ENCODE measurements at places on chromosomes 3 and 15. TPM values are rescaled to one million over a fixed set of nuclear protein-coding genes. Genes with fewer than 3 reads are reported as not detected.

ZMYND10 gene
- total RNA-seq = 5.4 TPM

ZPLD1 gene
- total RNA-seq = 0.54 TPM

CNTN6 gene
- 24.1 TPM for total RNA-seq

ECE2 gene
- total RNA-seq = 10.1 TPM

GOLGA6L4 gene
- total RNA-seq = 3.6 TPM

UBAP1L gene
- total RNA-seq = 10.3 TPM

A4GNT gene
- not detected for total RNA-seq

SLITRK3 gene
- total RNA-seq = 14.3 TPM

AADACL2 gene
- total RNA-seq = not detected

ADIPOQ gene
- 0.27 TPM for total RNA-seq

PIK3CA gene
- total RNA-seq = 46.6 TPM

GNAI2 gene
- 63.8 TPM for total RNA-seq

CHCHD6 gene
- 20.8 TPM for total RNA-seq

MCTP2 gene
- 0.64 TPM for total RNA-seq

GABRA5 gene
- 4.6 TPM for total RNA-seq

GRAMD1C gene
- total RNA-seq = 11.6 TPM

ACTRT3 gene
- total RNA-seq = 4.5 TPM

SYNPR gene
- 6.1 TPM for total RNA-seq

KCNAB1 gene
- 16.2 TPM for total RNA-seq

CHRM5 gene
- total RNA-seq = 0.27 TPM

MAP4 gene
- total RNA-seq = 149 TPM

PRR20G gene
- total RNA-seq = not detected

SPTSSB gene
- 8.3 TPM for total RNA-seq

CDHR4 gene
- total RNA-seq = not detected

TF gene
- total RNA-seq = 10.2 TPM

SGO1 gene
- 6.8 TPM for total RNA-seq

BDH1 gene
- 15.3 TPM for total RNA-seq

TMEM89 gene
- total RNA-seq = not detected

USP19 gene
- 35.7 TPM for total RNA-seq

GOLGA8Q gene
- 1.6 TPM for total RNA-seq

CELF6 gene
- 7.3 TPM for total RNA-seq

GALNT15 gene
- 27.5 TPM for total RNA-seq

CCDC9B gene
- 0.73 TPM for total RNA-seq

KCNMB2 gene
- 13.6 TPM for total RNA-seq

PHLDB2 gene
- total RNA-seq = 9.1 TPM

EPHA3 gene
- 57.7 TPM for total RNA-seq

ANKRD63 gene
- 0.27 TPM for total RNA-seq

MRPL46 gene
- 17.2 TPM for total RNA-seq

SMCO1 gene
- not detected for total RNA-seq

NCEH1 gene
- 5.1 TPM for total RNA-seq

ITPKA gene
- total RNA-seq = 2.5 TPM

MASP1 gene
- total RNA-seq = 50.4 TPM

RHCG gene
- total RNA-seq = 1.3 TPM

C3orf70 gene
- 28.4 TPM for total RNA-seq

CHRNA3 gene
- total RNA-seq = 7.6 TPM

Measured in cerebellum (tissue), 4 donors.